ENCODE measurements at places on chromosomes 12 and 14.

GRCh38 chr12:104218935-104219334 lies 3.4 kb downstream of the TXNRD1 start:
- peak; percentile 56 for DNase-seq

DNA sequence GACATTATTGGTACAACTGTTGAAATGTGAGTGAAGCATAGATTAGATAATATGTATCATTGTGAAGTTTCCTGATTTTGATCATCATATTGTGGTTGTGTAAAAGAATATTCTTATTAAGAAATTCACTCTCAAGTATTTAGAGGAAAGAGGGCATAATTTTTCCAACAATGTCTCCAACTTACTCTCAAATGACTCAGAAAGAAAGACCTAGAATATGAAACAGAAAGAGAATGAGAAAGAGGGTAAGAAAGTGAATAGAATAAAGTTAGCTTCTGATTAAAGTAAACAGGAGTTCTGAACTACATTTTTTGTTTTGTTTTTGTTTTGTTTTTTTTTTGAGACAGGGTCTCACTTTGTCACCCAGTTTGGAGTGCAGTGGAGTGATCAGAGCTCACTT lies 123.0 kb downstream of the CPNE8 start:
- no peak for DNase-seq

- DNase-seq: no peak
Observed at GRCh38 chr14:50381823-50382287, 14.8 kb downstream of the CDKL1 start.

- peak; percentile 90 for DNase-seq
Observed at GRCh38 chr14:22887260-22887989, 4.4 kb downstream of the REM2 start.

- no peak for DNase-seq
Observed at GRCh38 chr12:104357421-104357952, 53.9 kb downstream of the EID3 start.

GRCh38 chr14:24095271-24096068 lies 1.4 kb downstream of the PCK2 start:
- peak; percentile 55 for DNase-seq

DNA sequence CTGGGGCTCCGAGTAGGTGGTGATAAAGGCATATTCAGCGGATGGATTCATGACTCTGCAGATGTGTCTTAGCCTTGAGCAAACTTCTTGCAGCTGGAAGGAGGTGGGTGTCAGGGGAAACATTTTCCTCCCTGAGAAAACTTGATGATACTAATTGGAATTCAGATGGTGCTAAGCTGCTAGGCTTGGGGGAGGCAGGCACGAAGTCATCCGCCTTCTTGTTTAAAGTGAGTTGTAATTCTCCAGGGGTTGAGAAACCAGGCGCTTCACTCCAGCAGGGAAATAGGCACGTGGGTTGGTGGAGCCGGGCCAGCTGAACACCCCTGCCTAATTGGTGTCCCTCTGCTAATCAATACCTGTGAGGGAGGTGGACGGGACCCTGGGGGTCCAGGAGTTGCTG lies 48.9 kb upstream of the FAM181A start:
- DNase-seq: no peak

- DNase-seq: no peak
Observed at GRCh38 chr14:22573804-22574203, 15.2 kb downstream of the DAD1 start.

- DNase-seq: no peak
Observed at GRCh38 chr12:130709971-130710732, 5.9 kb downstream of the RIMBP2 start.

- DNase-seq: no peak
Observed at GRCh38 chr12:8087666-8088065, 5.6 kb downstream of the NECAP1 start.

DNA sequence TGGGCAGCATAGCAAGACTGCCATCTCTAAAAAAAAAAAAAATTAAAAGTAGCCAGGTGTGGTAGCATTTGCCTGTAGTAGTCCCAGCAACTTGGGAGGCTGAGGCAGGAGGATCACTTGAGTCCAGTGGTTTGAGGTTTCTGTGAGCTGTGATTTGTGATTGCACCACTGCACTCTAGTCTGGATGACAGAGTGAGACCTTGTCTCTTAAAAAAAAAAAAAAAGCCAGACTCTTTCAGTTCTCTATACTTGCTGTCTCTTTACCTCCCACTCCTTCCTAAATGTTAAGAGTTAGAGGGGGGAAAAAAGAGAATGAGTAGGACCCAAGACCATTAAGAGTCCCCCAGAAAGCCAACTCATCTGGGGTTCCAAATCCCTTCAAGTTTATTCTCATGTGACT lies 17.8 kb downstream of the EIF2S1 start:
- no peak for DNase-seq

- no peak for DNase-seq
Observed at GRCh38 chr12:71440763-71441748, 1.5 kb downstream of the LGR5 start.

DNA sequence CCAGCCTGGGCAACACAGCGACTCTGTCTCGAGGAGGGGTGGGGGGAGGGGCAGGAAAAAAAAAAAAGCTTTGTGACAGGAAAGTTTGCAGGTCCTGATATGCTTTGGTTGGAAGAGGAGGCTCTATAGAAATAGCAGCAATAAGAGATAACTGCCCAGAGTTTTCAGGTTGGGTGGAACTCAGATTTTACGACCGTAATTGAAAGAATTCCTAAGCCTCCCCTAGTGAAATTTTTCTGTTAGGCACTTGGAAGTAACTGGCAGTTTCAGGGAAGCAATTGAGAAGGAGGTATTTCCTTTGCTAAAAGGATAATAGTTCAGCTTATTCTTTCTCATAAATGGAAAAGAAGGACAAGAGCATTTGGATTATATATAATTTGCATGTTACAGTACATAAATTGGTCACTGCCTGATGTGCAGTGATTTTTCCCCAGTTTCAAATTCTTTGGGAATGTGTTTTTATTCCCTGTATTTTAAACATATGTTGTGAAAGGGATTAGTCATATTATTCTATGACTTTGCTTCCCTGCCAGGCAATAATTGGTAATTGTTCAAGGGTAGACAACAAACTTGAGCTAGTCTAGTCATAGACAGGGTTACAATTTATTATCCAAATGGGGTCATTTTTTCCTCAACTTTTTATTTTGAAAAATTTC lies 452.8 kb downstream of the AEBP2 start:
- no peak for DNase-seq

GRCh38 chr12:78324234-78324633 lies 493.5 kb downstream of the NAV3 start:
- DNase-seq: no peak

- no peak for DNase-seq
Observed at GRCh38 chr12:15289192-15289591, 33.1 kb upstream of the PTPRO start.

DNA sequence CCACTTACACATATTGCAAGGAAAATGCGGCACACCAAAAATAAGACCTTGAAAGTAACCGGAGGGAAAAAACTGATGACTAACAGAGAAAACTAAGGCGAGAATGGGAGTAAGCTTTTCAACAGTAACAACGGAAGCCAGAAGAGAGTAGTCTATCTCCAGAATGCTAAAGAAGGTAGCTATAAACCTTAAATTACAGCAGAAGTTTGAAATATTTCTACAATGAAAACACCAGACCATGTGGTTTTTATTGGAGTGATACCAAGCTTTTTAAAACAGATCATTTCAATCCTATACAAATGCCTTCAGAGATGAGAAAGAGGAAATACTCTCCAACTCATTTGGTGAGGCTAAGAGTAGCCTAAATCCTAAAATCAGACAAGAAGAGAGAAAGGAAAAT lies 209.5 kb downstream of the ANO6 start:
- no peak for DNase-seq

DNA sequence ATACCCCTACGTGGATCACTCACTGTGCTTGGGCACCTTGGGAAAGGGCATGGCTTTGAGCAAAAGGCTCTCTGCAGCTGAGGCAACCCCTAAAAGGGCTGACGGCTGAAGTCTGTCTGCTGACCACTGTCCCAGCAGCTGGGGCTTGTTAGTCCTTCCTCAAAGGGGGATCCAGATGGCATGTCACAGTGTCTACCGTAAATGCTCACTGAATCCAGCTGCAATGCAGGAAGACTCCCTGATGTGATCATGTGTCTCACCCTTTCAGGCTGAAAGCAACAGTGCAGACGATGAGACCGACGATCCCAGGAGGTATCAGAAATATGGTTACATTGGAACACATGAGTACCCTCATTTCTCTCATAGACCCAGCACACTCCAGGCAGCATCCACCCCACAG lies 12.4 kb downstream of the OAS1 start:
- no peak for DNase-seq

DNA sequence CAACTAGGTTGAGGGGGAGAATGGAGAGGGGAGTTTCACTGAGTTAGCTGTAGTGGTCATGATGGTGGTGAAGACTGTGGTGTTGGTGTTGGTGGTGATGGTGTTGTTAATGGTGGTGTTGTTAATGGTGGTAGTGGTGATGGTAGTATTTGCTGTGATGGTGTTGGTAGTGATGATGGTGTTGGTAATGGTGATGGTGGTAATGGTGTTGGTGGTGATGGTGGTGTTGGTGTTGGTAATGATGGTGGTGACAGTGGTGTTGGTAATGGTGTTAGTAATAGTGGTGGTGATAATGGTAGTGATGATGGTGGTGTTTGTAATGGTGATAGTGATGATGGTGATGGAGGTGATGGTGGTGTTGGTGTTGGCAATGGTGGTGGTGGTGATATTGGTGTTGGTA lies 9.1 kb downstream of the C1R start:
- DNase-seq: no peak

DNA sequence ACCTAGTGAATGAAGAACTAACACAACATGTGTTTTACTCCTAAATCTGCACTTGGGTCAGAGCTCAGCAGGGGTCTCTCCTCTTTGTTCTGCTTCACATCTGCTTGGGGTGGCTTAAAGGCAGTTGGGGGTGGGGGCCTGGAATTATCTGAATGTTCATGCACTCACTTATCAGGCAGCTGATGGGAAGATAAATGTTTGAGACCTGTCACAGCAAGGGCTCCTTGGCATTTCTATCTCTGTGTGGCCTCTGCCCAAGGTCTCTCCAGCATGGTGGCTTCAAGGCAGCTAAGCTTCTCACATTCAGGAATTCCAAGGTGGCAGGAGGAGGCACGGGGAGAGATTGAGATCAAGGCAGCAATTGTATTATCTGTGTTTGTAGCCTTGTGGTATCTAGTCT lies 6.4 kb upstream of the HMGA2 start:
- DNase-seq: no peak

GRCh38 chr14:91367173-91368171 lies 50.1 kb downstream of the CCDC88C start:
- DNase-seq: no peak

- DNase-seq: no peak
Observed at GRCh38 chr14:52235434-52235833, 32.1 kb upstream of the PTGDR start.

DNA sequence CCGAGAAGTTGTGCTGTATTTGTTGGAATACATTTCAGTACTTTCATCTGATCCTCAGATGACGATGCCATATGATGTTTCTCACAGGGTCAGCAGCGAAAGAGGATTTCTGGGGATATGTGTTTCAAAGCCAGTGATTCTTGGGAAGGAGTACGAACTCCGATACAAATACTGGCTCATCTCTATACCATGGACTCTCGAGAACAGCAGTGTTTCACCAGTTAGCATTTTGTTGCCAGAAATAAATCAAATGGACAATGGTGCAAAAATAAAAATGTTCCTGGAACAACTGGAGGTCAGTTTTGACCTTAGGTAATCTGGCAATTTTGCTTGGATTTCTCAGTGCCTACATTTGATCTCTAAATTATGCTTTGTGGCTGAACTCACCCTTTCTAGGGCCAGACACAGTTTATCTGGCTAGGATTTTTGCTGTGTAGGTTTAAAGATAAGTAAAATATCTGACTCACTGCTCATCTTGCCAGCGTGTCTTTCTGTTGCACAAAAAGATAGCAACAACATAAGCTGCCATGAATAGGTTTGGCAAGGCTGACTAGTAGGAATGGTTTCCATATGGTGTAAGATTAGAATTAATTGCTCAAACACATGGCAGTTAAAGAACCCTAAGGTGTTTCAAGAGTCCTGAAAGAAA lies 11.0 kb upstream of the MGP start:
- peak; percentile 98 for DNase-seq

GRCh38 chr14:34615507-34615906 lies 14.4 kb downstream of the SNX6 start:
- DNase-seq: no peak

DNA sequence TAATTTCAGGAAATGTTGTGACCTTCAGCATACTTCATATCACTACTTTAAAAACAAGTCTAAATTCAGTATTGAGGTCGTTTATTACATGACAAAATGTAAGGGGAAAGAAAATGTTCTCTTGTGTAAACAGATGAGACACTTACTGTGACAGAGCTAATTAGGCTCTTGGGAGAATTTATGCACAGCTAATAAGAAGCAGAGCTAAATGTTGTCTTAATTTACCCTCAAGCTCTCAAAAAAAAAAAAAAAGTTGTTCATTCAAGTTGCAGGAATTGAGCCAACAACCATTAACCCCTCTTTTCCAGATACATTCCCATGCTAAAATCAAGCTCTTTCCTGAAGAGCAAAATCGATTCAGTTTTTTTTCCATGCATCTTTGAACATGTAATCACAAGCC lies 1419.4 kb downstream of the FSCB start:
- no peak for DNase-seq

DNA sequence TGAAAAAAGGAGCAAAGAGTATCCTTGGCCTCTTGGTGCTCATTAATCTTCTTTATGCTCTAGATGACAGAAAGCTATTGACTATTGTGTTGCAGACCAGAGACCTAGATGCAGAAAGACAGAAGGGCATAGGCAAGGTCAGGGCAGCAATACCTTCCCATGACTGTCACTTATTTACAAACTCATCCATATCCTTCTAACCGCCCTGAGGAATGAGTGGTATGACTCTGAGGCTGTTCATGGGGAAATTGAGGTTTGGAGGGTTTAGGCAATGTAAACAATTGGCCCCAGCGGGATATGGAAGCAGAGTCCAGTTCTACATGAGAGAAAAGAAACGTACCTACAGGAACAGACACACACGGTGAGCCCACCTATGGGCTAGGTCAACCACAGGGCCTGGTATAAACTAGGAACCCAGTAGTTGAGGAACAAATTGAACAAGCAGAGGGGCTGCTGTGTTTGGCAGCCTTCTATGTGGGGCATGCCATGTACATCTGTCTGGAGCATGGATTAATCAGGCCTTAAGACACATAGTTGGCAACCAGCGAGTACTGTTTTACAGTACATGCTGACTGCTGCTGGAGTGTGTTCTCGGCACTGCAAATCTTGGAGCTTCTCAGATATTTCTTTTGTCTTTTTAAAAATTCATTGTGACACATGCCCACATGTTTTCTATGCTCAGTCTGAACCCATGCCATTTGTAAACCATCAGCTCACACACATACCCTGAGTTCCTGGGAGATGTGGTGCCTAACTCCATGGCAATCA lies 159.7 kb upstream of the NTF3 start:
- no peak for DNase-seq

DNA sequence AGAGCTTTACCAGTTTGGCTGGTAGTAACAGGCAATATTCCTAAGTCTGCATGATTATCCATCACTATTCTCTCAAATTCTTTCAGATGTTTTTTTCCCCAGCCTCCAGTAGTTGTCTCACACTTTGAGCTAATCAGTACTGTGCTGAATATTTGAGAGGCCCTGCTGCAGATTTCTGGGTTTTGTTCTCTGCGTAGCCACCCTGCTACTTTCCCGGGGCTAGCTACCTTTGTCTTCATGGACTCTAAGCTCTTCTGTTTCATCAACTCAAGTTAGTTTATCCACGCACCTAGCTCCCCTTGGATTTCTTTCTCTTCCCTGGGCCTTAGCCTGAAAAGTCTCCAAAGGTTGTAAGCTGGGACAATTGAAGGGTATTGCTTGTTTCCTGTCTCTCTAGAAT lies 73.0 kb downstream of the FUT8 start:
- no peak for DNase-seq

Measured in umbilical cord (tissue), 2 donors.